ENCODE measurements at places on chromosomes 12 and 14.

- H3K27ac ChIP-seq = no peak overlapping the region
- no peak for DNase-seq
- H3K4me1 ChIP-seq = no peaks in the 10 kb centered on the region
- no peaks in the 10 kb centered on the region for H3K36me3 ChIP-seq
- H3K27me3 ChIP-seq = no peaks in the 10 kb centered on the region
Observed at GRCh38 chr14:27642251-27642866, 1044.5 kb upstream of the NOVA1 start.

DNA sequence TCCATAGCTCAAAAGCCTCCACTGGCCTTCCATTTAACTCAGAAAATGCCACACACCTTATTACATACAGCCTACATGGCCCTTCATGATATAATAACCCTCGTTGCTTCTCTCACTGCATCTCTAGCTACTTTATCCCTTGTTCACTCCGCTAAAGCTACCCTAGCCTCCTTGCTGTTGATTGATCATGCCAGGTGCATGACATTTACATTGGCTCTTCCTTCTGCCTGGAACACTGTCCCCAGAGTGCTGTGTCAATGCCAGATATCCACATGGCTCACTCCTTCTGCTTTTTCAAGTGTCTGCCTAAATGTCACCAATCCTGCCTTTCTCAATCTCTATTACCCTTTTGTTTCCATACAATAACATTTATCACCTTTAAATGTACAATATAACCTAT lies 58.3 kb downstream of the CAND1 start:
- no peak overlapping the region for H3K4me3 ChIP-seq
- DNase-seq = no peak
- no peaks in the 10 kb centered on the region for H3K4me1 ChIP-seq
- no peaks in the 10 kb centered on the region for H3K27me3 ChIP-seq
- H3K36me3 ChIP-seq = no peaks in the 10 kb centered on the region

DNA sequence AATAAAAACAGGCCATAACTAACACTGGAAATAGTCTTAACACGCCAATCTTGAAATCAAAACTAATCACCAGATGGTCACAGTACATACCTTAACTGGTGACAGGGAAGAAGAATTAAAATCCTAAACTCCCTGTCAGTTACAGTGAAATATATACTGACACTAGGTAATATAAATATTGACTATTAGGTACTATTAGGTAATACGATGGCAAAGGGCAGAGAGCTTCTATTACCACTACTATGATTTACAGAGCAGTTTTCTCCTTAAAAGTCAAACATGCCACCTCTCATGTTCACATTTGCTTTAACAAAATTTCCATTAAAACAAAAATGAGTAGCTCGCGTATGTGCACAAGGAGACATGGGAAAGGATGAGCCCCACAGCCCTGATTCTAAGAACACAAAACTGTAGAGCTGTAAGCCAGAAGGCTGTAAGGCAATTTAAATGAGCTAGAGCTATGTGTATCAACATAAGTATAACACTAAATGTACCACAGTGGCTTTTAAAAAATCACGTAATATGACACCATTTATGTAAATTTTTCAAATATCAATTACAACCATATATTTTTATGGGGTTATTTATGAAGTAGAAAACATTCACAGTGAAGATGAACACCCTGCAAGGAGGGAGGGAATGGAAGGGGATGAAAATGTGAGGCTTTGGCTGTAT lies 19.1 kb downstream of the SETD3 start:
- no peak overlapping the region for H3K27ac ChIP-seq
- H3K4me1 ChIP-seq = no peaks in the 10 kb centered on the region
- H3K36me3 ChIP-seq = peaks cover 65% of the 10 kb centered on the region
- no peak overlapping the region for H3K4me3 ChIP-seq

GRCh38 chr12:49644620-49644994 lies 21.2 kb downstream of the PRPF40B start:
- peak; percentile 81 for DNase-seq
- no peaks in the 10 kb centered on the region for H3K36me3 ChIP-seq
- H3K27me3 ChIP-seq = no peaks in the 10 kb centered on the region
- H3K4me3 ChIP-seq = no peak overlapping the region
- peak overlapping the region; percentile 32 for H3K27ac ChIP-seq
- H3K4me1 ChIP-seq = peaks cover 10% of the 10 kb centered on the region

DNA sequence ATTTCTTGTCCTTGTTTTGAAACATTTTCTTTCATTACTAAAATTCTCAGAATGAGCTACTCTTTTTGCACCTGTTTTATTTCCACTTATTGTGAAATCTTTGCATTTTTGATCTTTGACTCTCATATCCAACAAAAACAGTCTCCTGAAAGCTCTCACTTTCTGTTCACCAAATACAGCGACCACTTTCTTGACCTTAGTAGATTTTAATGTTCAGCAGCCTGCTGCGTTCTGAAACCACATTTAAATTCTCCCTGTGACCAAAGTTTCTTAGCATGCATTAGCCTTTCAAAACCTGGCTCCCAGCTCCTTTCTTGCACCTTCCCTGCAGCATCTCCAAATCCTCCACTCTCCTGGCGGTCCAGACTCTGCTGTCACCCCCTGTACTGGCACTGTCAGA lies 404.4 kb upstream of the PDE3A start:
- no peaks in the 10 kb centered on the region for H3K27me3 ChIP-seq
- H3K27ac ChIP-seq = no peak overlapping the region
- H3K4me1 ChIP-seq = no peaks in the 10 kb centered on the region
- H3K4me3 ChIP-seq = no peak overlapping the region
- no peaks in the 10 kb centered on the region for H3K36me3 ChIP-seq
- no peak for DNase-seq

GRCh38 chr14:75066691-75067090 lies 2.8 kb upstream of the ZC2HC1C start:
- peaks cover 17% of the 10 kb centered on the region for H3K4me1 ChIP-seq
- no peaks in the 10 kb centered on the region for H3K36me3 ChIP-seq
- H3K27ac ChIP-seq = no peak overlapping the region
- no peaks in the 10 kb centered on the region for H3K27me3 ChIP-seq
- no peak for DNase-seq

DNA sequence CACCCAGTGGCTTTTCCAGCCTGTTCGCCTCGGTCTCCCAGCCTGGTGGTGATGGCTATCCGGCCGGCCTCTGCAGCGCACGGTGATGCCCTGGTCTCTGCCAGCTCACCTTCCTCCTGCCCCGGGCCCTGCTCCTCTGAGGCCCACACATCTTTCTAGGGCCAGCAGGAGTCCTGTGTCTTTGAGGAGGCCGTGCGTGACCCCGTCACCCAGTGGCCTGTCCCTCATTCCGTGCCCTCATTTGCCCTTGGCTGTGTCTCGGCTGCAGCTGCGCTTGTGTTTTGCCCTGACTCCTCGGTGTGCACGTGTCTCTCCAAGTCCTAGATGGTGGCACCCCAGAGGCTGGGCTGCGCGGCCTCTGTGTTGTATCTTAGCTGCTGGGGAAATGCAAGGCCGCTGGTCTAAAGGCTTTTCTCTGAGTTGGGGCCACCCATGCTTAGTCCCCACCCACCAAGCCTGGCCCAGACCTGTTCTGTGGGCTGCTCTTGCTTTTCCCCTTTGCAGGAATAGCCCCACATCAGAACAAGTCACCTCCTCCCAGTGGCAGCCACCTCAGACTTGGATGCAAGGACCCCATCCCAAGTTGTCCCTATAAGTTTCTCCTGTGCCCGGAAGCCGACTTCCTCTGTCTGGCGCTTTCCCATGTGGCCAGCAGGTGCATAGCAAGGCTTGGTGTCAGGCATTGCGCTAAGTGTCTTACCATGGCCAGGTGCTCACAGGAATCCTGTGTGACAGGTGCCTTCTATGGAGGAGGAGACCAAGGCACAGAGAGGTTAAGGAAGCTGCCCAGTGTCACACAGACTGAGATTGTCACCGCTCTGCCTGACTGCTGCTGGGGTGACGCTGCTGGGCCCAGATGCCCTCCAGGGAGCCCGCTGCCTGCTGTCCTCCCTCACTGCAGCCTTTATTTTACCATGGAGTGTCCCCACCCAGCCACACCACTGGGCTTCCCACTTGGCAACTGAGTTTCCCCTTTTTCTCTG lies 64.5 kb downstream of the TSPAN9 start:
- DNase-seq = no peak
- no peaks in the 10 kb centered on the region for H3K4me1 ChIP-seq
- H3K27ac ChIP-seq = no peak overlapping the region
- no peaks in the 10 kb centered on the region for H3K27me3 ChIP-seq
- no peak overlapping the region for H3K4me3 ChIP-seq

DNA sequence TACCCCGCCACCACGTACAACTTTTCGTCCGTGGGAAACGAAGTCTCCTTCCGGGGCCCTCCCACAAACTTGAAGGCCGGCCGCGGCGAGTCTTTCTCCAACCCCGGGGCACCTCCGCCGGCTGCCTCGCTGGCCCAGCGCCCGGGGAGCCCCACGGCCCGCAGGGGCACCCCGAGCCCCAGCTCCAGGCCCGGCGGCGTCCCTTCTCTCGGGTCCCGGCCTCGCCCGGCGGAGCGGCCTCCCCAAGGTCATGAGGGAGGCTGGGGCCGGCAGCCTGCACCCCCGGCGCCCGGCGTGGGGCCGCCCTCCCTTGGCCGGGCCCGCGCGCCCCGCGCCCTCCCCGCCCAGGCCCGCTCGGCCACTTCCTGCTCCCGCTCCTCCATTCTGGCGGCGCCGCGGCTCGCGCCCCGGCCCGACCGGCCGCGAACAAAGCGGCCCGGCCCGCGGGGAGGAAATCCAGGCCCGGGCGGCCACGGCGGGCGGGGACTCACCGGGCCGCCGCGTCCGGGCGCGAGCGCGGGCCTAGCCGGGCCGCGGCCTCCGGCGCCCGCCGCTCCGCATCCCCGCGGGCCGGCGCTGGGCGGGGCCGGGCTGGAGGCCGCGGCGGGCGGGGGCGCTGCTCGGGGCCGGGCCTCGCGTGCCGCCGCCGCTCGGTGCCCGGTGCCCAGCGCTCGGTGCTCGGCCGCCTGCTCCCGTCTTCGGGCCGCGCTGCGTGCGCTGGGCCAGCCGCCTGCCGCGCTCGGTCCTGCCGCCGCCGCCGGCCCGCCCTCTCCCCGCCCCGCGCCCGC lies at the start of gene AKT1:
Gene AKT1 (minus strand): TSS at position 756 of the 788 bp plus-strand sequence. CDS start 3,105 bp downstream, outside the sequence.
- H3K36me3 ChIP-seq = peaks cover 22% of the 10 kb centered on the region
- H3K4me3 ChIP-seq = peak within 1 kb of the TSS; percentile 62
- H3K4me1 ChIP-seq = peaks cover 21% of the 10 kb centered on the region
- no peaks in the 10 kb centered on the region for H3K27me3 ChIP-seq

DNA sequence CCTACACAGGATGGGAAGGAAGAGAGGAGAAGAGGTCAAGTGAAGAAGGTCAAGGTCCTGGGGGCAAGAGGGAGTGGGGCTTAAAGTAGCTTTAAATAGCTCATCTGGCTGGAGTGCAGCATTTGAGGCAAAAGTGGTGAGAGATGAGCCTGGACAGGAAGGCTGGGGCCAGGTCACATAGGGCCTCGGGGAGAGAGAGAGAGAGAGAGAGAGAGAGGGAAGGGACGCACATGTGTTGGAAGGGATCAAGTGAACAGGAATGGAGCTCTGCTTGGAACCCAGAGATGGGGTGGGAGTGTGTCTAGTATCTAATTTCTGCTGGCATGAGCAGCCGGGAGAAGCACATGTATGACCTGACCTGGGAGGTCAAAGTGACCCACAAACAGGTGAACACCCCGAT lies 407.5 kb downstream of the MED13L start:
- no peaks in the 10 kb centered on the region for H3K4me1 ChIP-seq
- H3K27me3 ChIP-seq = peaks cover 7% of the 10 kb centered on the region
- DNase-seq = no peak
- no peak overlapping the region for H3K4me3 ChIP-seq
- no peaks in the 10 kb centered on the region for H3K36me3 ChIP-seq
- H3K27ac ChIP-seq = no peak overlapping the region

- no peak for DNase-seq
- H3K36me3 ChIP-seq = no peaks in the 10 kb centered on the region
- H3K27me3 ChIP-seq = no peaks in the 10 kb centered on the region
- no peak overlapping the region for H3K4me3 ChIP-seq
Observed at GRCh38 chr14:99181804-99182520, 90.0 kb downstream of the BCL11B start.
